ENCODE measurements at places on chromosomes 16 and 17. TPM values are rescaled to one million over a fixed set of nuclear protein-coding genes. Genes with fewer than 3 reads are reported as not detected.

DNA sequence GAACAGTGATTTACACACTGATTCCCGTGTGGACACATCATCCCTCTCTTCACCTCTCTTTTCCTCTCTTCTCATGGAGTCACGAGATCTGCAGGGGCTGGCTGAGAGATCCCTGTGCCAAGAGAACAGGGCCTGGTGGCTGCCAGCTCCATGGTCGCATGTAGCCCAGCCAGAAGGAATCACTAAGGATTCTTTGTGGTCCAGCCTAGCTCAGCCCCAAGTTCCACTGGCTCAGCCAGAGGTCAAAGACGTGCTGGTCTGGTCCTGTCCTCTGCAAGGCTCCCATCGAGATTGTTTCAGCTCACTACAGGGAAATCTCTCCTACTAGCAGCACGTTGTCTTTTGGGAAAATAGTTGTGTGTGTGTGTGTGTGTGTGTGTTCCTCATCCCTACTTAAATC lies 66.4 kb downstream of the NDEL1 start:
- H3K27me3 ChIP-seq: no peaks in the 10 kb centered on the region
- no peaks in the 10 kb centered on the region for H3K4me1 ChIP-seq

P2RX5 gene
- total RNA-seq: 19.6 TPM

CA7 gene
- not detected for total RNA-seq

RBFOX1 gene
- total RNA-seq: not detected
